ENCODE measurements at places on chromosomes 5 and 9.

DNA sequence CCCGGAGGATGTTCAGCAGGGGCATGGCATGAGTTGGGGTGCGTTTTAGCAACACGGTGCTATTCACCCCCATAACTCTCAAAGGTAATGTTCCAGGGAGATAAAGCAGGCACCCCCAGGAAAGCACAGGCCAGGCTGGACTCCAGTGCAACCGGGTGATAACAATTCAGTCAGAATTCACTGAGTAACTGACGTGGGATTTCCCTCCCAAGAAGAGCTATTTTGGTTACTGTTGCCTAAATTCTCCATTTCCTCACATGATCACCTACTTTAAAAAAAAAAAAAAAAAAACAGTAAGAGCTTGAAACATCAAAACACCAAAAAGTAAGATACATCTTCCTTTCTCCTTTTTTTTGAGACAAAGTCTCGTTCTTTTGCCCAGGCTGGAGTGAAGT is 137.6 kb upstream of the WWC1 start:
- DNase-seq: no peak

DNA sequence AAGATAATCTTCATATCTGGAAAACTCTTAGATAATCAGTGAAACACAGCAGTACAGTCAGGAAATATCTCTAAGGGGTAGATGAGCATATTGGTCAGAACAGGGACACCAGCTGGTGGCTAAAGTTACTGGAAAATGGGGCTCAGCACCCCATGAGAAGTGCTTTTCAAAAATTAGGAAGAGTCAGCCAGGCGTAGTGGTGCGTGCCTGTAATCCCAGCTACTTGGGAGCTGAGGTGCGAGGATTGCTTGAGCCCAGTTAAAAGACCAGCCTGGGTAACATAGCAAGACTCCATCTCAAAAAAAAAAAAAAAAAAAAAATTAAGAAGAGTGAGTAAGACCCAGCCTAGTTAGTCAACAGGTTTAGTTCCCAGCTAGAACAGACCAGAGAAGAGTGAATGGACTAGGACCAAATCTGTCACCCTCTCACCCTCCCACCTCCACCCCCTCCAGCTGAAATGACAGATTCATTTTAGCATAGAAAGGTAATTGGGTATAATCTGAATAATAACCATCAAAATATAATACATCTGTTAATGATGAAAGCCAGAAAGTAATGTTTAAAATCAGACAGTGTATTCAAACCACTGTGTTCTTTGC is 120.9 kb downstream of the CDC42SE2 start:
- DNase-seq: no peak

DNA sequence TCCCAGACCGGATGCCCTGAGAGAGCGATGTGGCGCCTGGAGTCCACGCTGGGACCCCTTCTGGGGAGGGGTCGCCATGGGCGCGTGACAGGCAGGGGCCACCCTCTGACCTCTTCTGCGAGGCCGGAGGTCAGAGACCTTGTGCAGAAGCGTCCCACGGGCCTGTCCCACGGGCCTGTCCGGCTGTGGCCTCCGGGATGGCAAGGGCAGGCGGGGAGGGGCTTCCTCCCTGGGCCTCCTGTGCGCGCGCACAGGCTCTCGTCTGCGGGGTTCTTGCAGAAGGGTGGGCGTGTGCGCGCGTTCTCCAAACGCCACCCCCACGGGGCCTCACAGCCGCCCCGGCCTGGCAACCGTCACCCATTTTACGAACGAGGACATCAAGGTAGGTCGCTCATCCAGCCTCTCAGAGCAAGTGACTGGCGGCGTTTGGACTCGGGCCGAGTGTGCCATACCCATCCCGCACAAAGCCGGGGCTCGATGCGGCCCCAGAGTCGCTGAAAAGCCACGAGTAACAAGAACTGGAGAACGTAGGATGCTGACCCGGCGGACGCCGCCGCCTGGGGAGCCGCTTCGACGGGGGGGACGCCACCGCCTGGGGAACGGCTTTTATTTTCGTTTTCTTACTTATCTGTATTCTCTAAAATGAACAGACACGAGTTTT is 897 bp downstream of the AHRR start:
- peak; percentile 60 for DNase-seq

GRCh38 chr5:150671509-150672236 is 10.6 kb downstream of the MYOZ3 start:
- no peak for DNase-seq

DNA sequence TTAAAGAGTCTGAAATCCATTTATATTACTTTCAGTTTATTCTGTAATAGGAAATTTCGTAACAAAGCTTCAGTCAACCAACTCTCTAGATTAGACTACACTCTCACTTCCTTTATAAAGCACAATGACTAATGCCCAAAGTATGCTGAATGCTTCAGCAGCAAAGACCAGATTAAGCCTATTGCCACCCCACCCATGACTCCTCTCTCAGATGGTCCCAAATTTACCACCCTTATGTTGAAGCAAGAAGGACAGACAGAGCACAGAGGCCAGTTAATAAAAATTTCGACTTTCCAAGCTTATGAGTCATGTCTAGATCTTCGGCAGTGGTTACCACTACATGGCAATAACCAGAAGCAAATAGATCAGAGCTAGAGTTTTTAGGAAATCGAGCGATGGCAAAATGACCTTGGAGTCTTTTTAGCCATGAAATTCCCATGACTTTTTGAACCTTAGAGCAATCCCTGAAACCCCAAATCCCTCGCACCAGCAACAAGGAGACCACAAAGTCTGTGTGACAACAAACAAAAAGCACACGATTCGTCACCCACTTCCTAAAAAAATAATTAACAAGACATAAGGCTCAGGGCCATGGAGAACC is 287.8 kb upstream of the RASA1 start:
- DNase-seq: peak; percentile 55

DNA sequence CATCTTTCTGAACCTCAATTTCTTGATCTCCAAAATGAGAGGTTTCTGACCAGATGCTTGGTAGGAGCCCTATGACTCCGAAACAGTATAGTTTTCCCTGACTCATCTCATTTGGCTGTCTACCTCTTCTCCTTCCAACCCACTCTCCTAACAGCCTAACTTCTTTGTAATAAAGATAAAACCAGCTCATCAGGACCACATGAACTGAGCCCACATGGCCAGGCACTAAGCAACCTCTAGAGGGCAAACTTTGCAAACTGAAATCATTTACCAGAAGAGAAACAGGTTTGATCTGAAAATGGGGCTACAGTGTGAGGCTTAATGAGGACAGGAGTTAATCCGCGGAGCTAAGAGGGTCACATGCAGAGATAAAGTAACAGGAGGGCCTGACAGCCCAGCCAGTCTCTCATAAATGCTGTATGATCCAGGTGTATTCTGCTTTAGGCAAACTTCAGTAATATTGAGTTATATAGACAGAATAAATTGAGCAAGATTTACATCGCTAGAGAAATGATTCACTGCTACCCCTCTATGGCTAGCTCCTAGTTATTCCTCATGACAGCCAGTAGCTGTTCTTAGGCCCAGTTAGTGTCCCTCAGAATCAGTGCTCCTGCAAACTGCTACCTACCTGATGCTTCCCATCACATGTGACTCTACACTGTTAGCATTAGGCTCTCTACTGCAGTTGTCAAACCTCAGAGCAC is 64.6 kb downstream of the ABCA1 start:
- DNase-seq: peak; percentile 74

DNA sequence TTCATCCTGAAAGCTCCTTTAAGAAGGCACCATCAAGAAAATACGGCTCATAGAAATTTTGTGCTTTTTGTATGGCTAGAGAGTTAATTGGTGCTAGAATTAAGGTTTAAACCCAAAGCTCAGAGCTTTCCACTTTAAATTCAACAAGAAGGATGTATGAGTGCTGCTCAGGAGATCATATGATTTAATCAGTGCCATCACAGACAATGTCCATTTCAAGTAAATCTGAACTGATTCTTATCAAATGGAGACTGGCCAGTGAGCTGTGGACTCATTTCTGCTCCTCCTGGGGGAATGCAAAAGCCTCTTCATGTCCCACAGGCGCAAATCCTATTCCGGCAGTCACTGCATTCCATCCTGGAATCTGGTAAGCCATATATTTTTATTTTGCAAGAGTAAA is 327.2 kb downstream of the BNC2 start:
- no peak for DNase-seq

DNA sequence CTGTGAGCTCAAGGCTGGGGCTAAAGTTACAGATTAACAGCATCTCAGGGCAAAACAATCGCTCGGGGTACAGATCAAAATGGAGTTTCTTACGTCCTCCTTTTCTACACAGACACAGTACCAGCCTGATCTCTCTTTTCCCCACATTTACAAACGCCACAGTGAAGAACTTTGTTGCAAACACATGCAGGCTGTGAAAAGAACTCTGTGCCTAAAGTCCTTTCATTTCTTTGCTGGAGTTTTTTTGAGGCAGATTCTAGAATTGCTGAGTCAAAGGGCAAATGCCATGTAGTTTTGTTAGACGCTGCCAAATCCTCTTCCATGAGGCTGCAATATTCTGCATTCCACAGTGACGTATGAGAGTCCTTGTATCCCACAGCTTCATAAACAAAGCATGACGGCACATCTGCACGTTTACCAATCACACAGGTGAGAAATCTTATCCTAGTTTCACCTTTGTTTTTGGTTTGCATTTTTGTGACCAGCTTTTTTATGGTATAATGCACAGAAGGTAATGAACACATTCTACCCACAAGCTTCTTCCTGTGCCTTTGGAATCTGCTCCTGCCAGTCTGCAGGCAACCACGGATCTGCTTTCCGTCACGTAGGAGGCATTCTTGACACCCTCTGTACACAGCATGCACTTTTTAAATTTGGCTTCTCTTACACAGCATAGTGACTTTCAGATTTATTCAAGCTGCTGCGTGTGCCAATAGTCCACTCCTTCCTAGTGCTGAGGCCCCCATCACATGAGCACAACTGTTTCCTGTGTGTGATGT is 44.6 kb upstream of the LPCAT1 start:
- DNase-seq: peak; percentile 83

DNA sequence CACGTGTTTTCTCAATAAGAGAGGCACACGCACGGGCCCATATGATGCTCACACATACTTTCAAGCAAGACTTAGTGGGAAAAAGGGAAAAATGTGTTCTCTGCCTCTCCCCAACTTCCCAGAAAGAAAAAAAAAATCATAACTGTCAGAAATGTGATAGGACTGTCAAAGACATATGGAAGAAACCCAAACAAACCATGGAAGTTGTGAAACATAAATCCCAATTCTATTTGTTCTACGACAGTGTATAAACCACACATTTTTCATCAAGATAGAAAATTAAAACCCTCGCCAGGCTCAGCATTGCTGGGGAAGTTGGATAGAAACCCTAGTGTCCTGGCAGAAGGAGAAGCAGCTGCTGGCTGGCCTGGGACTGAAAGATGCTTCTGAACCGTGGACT is 211.9 kb downstream of the PAX5 start:
- no peak for DNase-seq

GRCh38 chr5:139880416-139881142 is 85.0 kb downstream of the PSD2 start:
- DNase-seq: no peak

DNA sequence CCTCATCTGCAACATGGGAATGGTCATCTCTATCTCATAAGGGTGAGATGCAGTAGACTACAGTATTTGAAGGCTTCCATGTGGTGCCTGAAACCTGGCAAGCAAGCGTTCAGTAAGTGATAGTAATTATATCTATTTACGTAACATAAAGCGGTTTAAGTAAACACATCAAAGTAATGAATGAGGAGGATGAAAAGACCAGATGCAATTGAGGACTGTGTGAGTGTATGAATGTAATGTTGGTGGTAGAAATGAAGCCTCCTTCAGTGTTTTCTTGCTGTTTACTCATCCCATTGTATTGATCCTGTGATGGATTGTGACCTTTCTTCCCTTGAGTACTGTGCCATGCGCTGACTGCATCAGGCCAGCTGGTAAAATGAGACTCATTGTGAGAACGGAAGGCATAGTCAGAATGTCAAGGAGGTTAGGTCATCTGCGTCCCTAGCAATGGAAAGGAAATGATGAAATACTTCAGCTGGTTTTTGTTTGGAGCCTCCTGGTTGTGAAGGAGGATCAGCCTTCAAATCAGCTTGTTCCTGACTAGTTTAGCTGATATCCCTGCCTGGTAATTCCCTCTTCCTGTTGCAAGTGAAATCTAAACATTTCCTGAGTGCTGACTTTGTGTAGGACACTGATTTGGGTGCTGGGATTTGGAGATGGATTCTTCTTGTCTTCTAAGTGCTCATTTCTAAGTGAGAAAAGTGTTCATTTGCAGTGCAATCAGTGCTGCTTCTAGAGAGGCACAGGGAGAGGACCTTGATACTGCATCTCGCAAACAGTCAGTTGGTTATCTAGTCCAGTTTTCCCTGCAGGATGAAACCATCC is 35.6 kb downstream of the TNFSF8 start:
- peak; percentile 44 for DNase-seq

DNA sequence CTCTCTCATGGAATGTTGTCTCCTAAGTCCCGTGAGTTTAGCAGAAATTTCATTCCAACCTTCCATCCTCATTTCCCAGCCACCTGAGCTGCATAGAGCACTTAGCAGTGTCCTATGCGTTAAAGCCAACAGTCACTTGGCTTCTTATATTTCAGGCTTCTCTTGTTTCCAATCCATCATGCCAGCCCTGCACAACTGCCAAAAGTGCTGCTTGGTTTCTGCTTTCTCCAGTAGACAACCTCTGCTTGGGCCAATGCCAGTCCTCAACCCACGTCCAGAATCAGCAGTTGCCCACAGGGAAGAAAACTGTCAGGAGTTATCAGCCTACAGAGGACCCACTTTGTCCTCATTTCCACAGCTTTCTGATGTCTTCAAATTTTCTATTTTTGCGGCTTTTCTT is 42.5 kb downstream of the KCNIP1 start:
- no peak for DNase-seq

DNA sequence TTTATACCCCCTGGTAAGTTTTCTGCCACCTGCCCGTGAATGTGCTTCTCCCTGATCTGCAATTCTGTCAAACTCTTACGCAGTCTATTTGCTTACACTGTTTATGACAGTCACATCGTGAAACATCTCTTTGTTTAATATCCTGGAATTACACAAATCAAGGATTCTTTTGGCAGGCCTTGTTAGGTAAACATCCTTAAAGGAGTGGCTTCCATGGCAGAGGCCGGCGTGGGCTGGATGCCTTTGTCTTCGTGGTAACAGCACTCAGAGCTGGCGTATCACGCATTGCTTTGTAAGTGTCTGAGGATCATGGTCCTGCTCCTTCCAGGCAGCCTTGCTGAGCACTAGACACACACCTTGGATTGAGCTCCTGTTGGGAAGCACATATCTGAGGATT is 145.7 kb downstream of the IRX1 start:
- no peak for DNase-seq

- no peak for DNase-seq
Measured at GRCh38 chr9:33177639-33178038, 10.5 kb upstream of the B4GALT1 start.

DNA sequence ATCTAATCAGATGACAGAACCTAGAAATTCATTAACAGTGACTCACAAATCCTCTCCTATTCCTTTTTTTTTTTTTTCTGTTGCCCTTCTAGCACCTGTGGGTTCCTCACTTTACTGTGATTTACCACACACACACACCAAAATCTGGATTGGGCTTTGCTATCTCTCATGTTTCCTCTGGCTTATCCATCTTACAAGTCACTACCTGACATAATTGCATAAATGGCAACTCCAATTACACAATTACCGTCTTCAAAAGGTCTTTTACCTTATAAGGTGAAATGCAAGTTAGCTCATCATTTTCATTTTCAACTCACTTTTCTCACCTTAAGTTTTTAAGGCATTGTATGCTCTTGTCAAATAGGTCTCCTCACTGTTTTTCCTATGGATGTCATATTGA is 426.3 kb upstream of the MEF2C start:
- DNase-seq: no peak

- no peak for DNase-seq
Measured at GRCh38 chr5:76197726-76198125, 114.5 kb downstream of the SV2C start.
